ENCODE measurements at places on chromosomes 6 and 20.
A peak's percentile ranks its signal among the peaks of the same experiment; 100 is the strongest.

DNA sequence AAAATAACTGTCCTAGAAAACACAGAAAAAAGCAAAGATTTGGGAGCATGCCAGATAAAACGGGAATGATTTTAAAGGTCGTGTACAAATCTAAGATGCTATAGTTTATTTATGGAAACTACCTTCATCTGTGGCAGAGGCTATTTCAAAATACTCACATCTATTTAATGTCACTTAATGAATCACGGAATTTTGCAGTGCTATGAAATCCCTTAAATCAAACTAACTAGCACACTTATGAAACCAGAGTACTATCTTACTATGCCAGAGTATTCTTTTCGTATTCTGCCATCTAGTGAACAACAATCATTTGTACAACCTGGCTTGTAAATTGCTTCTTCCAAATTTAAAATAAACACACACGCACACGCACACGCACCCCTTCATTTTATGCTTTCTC is 77.9 kb upstream of the BMP5 start:
- DNase-seq = peak; percentile 55

- DNase-seq = no peak
These were observed 25.6 kb upstream of the CHMP4B start for GRCh38 chr20:33785503-33785902.

- peak; percentile 39 for DNase-seq
These were observed 4.2 kb downstream of the RFX6 start for GRCh38 chr6:116881236-116881635.

DNA sequence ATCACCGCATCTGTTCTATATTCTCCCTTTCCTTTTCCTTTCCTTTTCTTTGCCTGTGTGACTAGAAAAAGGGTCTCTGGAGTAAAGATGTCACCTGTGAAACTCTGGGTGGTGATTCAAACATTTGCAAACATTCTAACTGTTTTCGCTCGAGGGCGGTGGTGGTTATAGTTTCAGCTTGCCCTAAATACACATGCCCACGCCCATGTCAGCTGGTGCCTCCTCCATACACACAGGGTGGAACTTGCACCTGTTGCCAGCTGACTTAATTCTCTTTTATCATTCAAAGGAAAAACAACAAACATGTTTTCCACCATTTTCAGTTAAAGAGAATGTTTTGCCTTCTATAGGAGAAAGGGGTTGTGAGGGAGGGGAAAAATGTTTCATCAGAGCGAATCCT is 381.9 kb upstream of the ARID1B start:
- DNase-seq = no peak

DNA sequence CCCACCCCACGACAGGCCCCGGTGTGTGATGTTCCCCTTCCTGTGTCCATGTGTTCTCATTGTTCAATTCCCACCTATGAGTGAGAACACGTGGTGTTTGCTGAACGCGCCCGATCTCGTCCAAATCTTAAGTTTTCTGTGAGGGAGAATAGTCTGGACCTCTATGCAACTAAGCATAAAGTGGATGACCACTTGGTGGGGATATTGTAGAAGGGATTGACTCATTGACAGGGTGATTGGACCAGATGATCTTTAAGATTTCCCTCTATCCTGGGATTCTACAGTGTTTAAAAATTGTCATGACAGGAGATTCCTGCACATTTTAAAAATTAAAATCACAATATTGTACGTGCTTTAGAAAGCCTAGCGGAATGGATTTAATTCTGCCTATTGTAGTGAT is 141.3 kb downstream of the TRMT11 start:
- DNase-seq = peak; percentile 9

DNA sequence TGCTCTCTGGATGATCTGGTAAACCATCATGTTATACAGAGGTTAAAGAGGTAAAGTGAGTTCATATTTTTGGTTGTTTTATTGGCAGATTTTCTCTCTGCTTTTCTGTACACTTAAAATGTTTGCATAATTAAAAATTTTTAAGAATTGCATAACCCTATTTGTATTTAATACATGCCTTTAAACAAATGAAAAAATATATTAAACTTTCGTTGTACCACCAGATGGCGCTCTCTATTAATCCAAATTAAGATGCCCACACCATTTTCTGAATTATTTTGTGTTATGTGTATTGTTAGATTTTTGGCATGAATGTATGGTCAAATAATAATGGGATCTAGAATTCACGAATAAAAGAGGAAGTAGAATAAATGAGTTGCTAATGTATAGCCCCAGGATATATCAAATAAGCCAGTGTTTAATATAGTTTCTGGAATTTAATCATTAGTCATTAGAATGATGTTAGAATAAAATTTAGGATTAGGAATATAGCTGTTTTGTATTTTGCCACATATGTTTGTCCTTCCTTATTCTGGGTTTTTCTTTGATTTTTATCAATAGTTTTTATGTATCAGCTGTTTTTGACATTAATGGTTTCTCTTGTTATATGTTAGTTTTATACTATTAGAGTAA is 38.9 kb downstream of the SMAP1 start:
- DNase-seq = peak; percentile 58

DNA sequence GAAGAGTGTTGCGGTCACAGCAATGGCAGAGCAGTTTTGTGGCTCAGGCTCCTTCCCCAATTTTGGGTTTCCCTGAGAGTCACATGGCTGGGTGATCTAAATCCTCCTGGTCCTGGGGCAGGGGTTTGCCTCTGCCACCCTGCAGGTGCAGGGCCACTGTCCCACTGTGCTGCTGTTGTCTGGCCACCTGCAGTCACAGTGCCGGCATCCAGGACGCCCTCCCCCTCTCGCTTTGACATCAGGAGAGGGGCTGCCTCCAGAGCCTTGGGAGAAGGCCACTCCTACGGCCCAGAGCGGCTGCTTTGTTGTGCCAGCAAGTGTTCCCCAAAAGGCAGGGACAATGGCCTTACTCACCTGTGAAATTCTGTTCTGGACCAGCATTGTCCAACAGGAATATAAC is 449.0 kb downstream of the QKI start:
- no peak for DNase-seq

GRCh38 chr6:111743360-111743759 is 129.9 kb downstream of the FYN start:
- DNase-seq = no peak

DNA sequence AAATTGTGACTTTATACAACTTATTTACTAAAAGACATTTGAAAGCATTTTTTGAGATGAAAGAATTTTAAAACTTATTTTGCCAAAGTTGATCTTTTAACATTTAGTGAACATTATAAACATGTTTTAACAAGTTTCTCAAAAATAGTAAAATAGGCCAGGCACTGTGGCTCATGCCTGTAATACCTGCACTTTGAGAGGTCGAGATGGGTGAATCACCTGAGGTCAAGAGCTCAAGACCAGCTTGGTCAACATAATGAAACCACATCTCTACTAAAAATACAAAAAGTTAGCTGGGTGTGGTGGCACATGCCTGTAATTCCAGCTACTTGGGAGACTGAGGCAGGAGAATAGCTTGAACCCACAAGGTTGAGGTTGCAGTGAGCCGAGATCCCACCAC is 78.6 kb downstream of the CLVS2 start:
- no peak for DNase-seq

GRCh38 chr6:56595490-56596122 is 47.1 kb downstream of the DST start:
- DNase-seq = peak; percentile 91

DNA sequence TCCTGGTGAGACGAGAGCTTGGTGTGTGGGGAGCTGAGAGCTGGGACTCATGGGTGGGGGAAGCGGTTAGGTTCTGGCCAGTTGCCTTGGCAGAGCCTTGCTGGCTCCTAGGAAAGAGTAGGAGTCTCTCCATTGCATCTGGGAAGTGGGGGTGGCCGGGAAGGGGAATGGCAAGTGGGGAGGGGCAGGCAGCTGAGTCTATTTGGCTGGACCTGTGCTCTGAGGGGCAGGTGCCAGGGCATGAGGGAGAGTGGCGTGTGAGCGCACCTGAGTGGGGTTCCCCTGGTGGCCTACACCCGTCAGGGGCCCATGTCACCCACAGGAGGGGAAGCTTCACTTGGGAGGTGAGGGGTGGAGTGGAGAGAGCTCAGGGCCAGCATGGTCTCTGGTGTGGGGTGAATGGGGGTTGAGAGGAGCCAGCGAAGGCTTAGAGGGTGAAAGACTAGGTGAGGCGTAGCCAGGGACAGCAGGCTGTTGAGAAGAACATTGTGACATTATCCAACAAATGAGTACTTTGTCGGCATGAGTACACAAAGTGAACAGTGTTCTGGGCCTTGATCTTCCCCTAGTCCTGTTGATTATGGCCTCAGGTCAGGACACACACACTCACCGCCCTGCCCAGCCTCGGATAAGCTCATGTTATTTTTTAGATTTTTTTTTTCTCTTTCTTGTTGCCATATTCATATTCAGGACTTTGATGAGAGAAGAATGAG is 59.8 kb downstream of the FAM120B start:
- DNase-seq = no peak

GRCh38 chr20:36544134-36545018 is 3.1 kb downstream of the MYL9 start:
- peak; percentile 50 for DNase-seq

DNA sequence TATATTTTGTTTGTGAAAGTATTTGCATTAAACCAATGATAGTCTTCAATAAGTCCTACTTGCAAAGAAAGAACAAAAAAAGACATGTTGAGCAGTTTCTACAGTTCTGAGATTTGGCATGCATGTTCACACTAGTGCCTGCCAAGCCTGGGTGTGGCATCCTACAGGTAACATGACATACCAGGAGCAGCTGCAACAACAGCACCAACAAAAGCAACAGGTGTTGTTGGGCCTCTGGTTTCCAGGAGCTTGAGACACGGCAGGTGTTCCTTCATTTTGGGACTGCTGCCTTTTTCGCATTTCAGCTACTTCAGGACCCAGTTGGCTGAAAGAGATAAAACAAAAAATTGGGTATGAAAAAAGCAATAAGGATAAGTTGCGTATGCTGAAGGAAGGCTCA is 41.2 kb upstream of the MTRF1L start:
- no peak for DNase-seq

DNA sequence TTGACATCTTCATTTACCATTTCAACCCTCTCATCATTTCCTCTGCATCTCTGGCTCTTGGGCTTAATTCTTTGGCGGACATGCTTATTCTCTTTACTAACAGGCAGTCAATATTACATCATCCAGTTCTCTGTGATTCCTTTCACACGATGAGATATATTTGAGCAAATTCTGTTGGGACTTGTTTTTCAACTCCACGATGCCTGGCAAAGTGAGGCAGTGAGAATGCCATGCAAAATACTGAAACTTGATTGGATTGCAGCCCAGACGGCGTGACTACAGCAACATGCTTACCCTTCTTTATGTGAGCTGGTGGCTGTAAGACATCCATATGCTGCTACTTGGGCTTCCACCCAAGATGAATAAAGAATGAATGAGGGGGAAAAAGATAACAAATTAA is 101.7 kb upstream of the SPACA1 start:
- DNase-seq = no peak

DNA sequence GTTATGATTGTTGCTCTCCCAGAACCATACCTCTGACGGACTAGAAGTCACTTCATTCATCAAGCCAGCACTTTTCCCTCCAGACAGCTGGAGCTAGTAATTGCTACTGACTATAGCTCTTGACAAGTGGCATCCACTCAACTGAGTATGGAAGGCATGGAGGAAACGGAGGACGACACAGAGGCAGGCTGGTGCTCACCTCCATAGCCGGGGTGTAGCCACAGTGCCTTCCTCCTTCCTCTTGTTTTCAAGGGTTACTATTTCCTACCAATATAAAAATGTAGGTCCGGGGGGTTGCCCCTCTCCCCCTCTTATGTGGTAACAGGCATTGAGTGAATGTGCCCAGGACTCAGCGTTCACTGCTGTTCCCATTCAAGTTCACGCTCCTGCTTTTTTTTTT is 23.5 kb upstream of the FOXC1 start:
- no peak for DNase-seq

- no peak for DNase-seq
These were observed 37.5 kb upstream of the HAO1 start for GRCh38 chr20:7977709-7978108.

GRCh38 chr6:8082954-8083858 is 19.0 kb upstream of the BLOC1S5 start:
- peak; percentile 81 for DNase-seq

DNA sequence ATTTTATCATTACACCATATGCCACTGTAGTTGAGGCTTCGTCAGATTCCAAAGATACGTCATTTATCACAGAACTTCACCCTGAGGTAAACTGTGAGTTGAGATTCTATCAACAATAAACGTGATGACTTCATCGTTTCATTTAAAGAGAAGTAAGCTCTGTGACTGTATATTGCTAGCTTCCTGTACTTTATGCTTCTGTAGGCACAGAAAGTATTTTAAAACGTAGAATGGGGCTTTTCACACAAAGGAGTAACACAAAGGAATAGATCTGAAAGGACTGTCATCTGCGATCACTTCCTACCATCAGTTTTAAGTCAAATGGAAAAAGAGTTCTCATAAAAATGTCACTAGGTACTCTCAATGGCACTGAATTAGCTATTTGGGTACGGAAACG is 234.4 kb upstream of the MCHR2 start:
- DNase-seq = peak; percentile 54

GRCh38 chr6:109097661-109098060 is 2.4 kb downstream of the CEP57L1 start:
- DNase-seq = no peak

DNA sequence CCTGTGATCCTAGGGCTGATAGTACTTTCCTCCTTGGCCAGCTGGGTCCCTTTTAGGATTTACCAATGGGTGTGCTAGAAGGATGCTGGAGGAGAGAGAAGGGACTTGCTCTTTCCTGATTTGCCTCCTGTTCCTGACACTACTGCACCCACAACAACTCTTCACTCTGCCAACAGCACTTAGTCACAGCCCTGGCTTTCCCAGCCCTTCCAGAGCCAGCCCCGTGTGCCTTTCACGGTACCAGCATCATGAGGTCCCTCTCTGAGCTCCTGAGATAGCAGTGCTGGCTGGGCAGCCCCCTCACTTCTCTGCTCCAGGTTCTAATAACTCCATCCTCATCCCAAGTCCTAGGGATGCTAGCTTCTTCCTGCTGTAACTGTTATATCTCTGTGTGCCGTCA is 80.9 kb downstream of the DNAH8 start:
- DNase-seq = no peak

GRCh38 chr6:123802351-123802696 is 1.3 kb upstream of the NKAIN2 start:
- no peak for DNase-seq

GRCh38 chr20:38256966-38257365 is 3.6 kb downstream of the KIAA1755 start:
- no peak for DNase-seq

DNA sequence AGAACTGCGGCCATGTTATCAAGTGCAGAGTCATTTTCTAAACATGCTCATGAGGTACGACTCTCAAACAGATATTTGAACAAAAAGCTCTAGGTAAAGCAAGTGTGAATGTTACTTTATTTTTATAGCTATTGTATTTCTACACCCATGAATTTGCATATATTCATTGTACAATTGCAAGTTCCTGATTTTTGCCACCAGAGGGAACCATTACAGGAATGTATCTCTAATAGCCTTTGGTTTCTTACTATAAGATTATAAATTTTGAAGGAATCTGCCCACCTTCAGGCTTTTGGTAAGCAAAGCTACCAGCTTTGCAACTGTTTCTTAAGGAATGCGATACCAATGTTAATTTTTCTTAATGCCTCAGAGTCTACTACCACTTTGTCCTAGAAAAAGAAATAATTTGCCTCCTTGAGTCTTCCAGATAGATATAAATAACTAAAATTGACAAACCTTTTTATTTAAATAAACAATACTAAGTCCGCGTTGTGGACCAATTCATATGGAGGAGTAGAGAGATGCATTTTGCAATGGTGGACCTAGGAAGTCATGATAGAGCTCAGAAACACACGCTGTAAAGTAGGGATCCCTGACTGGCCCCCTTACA is 125.4 kb upstream of the SAMD5 start:
- peak; percentile 52 for DNase-seq

Measured in RKO (cell line).